ENCODE measurements at places on chromosomes 1 and 21. TPM values are rescaled to one million over a fixed set of nuclear protein-coding genes. Genes with fewer than 3 reads are reported as not detected.

DNA sequence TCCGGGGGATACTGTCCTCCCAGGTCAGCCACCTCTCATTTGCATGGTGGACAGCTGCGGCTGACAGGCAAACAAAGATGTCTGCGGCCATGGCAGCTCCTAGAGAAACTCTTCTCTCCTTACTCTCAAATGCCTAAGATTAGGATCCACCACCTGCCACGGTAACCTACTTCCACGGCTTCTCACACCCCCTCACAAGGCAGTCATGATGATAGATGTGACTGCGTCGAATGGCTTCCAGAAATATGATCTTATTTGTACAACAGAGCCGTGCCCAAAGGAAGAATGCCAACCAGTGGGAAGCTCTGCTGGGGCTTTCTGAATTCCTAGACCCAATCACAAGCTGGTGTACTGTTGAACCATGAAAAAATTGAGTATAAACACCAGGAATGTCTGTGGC is 73.4 kb downstream of the BACE2 start:
- H3K27ac ChIP-seq, result no peak overlapping the region
- no peak overlapping the region for H3K4me3 ChIP-seq
- DNase-seq, result no peak
- no peaks in the 10 kb centered on the region for H3K27me3 ChIP-seq
- no peaks in the 10 kb centered on the region for H3K36me3 ChIP-seq
- H3K4me1 ChIP-seq, result no peaks in the 10 kb centered on the region

The SELENBP1 gene
- total RNA-seq, result not detected

GRCh38 chr1:112544011-112544688 is 35.4 kb downstream of the WNT2B start:
- no peaks in the 10 kb centered on the region for H3K27me3 ChIP-seq
- H3K36me3 ChIP-seq, result no peaks in the 10 kb centered on the region
- H3K27ac ChIP-seq, result no peak overlapping the region
- H3K4me1 ChIP-seq, result no peaks in the 10 kb centered on the region

The ESRRG gene
- not detected for total RNA-seq

The PTGS2 gene
- not detected for total RNA-seq

DNA sequence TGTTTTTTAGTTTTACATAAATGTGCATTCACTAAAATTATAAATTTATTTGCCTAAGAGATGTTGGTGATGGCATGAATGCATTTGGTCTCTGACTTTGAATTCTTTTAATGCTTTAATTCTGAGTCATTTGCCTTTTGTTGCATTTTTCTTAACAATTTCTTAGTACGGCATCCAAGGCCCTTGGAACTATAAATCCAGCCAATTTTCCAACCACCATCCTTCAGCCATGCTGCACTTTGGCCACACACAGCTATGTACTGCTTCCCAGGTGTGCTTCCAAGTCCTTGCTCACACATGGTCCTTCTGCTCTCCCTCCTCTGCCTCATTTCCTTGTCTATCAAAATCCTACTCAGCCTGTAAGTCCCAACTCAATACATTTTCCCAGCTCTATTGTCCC is 161.0 kb downstream of the DHRS3 start:
- peaks cover 63% of the 10 kb centered on the region for H3K4me1 ChIP-seq
- H3K36me3 ChIP-seq, result peaks cover 34% of the 10 kb centered on the region
- H3K27ac ChIP-seq, result no peak overlapping the region
- DNase-seq, result no peak
- no peaks in the 10 kb centered on the region for H3K27me3 ChIP-seq
- no peak overlapping the region for H3K4me3 ChIP-seq

- no peak overlapping the region for H3K27ac ChIP-seq
- H3K36me3 ChIP-seq, result no peaks in the 10 kb centered on the region
- peaks cover 79% of the 10 kb centered on the region for H3K27me3 ChIP-seq
- H3K4me3 ChIP-seq, result no peak overlapping the region
- no peak for DNase-seq
Measured at GRCh38 chr1:3708791-3709190, 43.5 kb upstream of the CCDC27 start.

GRCh38 chr1:110780600-110781484 is 92.1 kb upstream of the CD53 start:
- peak; percentile 54 for DNase-seq
- peaks cover 38% of the 10 kb centered on the region for H3K4me1 ChIP-seq
- H3K36me3 ChIP-seq, result no peaks in the 10 kb centered on the region
- H3K27ac ChIP-seq, result no peak overlapping the region
- no peak overlapping the region for H3K4me3 ChIP-seq

The RIIAD1 gene
- not detected for total RNA-seq

DNA sequence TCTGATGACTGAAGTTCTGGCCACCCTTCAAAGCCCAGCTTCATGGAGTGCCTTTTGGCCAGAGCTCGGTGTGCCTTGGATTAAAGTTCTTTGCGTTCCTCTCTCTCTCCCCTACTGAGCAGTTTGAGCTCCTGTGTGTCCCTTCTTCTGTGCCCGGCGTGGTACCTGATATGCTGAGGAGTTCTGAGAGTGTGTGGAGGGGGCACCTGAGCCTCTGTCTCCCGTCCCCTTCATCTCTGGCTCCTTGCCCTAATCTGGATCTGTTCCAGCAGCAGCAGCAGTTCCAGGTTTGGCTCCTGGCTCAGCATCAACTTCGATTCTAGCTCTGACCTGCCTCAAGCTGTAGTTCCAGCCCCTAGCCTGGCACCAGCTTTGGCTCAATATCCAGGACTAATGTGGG is 25.1 kb upstream of the MYCL start:
- H3K4me1 ChIP-seq, result no peaks in the 10 kb centered on the region
- H3K27ac ChIP-seq, result no peak overlapping the region
- H3K4me3 ChIP-seq, result no peak overlapping the region
- no peak for DNase-seq
- H3K36me3 ChIP-seq, result no peaks in the 10 kb centered on the region

- H3K36me3 ChIP-seq, result peaks cover 2% of the 10 kb centered on the region
- peaks cover 14% of the 10 kb centered on the region for H3K4me1 ChIP-seq
- no peaks in the 10 kb centered on the region for H3K27me3 ChIP-seq
- no peak overlapping the region for H3K4me3 ChIP-seq
Measured at GRCh38 chr1:25818569-25818968, 1.2 kb upstream of the MTFR1L start.

DNA sequence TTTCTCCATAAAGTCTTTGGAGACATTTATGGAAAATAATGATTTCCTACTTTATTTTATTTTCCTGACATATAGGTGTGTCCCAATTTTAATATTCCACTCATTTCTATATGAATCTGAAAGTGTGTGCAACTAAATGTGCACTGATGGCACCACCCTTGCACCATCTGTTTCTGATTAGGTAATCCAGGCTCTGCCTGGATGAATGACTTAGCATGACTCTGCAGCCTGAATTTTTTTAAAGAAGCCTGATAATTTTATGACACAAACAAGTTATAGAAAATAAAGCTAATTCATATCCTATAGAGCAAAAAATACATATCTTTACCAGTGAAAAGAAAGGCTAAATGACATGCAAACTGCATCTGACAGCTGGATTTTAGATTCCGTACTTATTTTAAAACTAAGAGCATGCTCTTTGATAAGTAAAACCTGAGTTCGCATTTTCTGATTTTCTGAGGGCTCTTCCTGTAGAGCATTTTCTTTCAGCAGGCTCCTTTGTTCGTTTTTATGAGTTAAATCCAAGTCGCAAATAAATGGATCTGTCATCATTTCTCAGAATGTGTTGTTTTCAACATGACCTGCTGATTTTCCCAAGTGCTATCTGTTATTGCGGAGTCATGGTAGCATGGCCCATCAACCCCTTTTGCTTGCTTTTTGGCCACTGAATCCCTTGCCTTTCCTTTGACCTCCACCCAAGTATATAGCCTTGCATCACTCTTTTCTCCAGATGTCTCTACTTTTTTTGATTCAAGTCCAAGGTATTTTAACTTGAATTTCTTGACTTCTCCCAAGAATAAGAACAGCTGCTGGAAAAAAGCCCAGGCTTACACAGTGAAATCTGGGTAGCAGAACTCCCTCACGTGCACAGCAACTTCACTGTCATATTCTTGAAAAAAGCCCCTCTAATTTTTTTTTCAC is 52.8 kb upstream of the LYPLAL1 start:
- H3K27me3 ChIP-seq, result no peaks in the 10 kb centered on the region
- no peak overlapping the region for H3K4me3 ChIP-seq
- H3K4me1 ChIP-seq, result no peaks in the 10 kb centered on the region
- no peak for DNase-seq

DNA sequence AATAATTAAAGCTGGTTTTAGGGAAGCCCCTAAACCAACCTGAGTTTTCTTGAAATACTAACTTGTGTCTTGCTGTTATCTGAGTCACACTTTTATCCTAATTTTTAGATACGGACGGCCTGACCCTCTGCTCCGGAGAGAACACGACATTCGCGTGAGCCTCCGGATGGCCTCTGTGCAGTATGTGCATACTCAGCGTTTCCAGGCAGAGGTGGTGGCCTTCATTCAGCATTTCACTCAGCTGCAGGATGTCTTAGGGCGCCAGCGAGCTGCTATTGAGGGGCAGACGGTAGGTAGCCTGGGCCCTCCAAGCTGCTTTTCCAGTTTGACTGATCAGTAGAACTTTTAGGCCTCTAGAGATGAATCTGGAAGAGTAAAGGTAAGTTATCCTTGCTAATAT is 63.6 kb downstream of the VPS13D start:
- no peak overlapping the region for H3K4me3 ChIP-seq
- DNase-seq, result no peak
- H3K4me1 ChIP-seq, result no peaks in the 10 kb centered on the region
- H3K27ac ChIP-seq, result no peak overlapping the region
- H3K27me3 ChIP-seq, result no peaks in the 10 kb centered on the region

DNA sequence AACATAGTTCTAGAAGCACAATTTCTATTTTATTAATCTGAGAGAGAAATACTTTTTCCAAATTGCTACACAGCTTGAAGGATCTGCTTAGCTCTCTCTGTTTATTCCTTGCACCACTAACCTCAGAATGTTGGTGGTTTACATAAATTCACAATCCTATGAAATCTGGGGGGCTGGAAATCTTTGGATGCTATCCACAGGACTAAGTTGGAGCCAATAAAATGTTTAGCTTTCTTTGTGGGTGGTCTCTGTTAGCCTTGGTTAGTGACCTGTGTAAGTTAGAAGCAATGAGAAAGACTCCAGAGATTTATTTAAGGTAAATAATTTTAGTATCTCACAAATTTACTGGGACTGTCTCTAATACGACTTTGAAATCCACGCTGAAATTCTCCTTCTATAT is 418.1 kb downstream of the ADGRL2 start:
- H3K36me3 ChIP-seq, result no peaks in the 10 kb centered on the region
- no peak overlapping the region for H3K27ac ChIP-seq
- no peaks in the 10 kb centered on the region for H3K27me3 ChIP-seq
- no peak overlapping the region for H3K4me3 ChIP-seq

DNA sequence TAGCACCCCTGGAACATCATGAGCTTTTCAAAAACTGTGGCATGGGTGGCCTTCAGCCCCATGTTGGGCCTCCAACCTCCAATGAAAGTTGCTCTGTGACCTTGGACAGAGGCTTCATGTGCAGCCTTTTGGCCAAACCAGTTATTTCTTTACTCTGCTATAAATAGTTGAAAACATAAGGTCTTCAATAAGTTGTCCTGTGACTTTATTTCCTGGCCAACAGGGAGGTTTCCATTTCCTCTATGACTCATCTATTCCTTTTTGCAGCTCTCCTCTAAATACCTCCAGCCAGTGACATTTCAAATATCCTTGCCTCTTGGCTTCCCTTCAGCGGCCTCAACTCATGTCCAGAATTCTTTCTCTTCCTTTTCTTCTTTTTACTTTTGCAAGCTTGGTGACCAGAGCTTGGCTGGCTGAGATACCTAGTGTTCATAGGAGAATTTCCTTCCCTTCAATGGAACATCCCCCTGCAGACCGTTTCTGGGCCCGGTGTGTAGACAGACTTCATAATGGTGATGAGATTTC is 22.7 kb upstream of the TRIM67 start:
- no peak overlapping the region for H3K27ac ChIP-seq
- H3K4me3 ChIP-seq, result no peak overlapping the region
- DNase-seq, result no peak
- no peaks in the 10 kb centered on the region for H3K36me3 ChIP-seq
- peaks cover 17% of the 10 kb centered on the region for H3K27me3 ChIP-seq
- H3K4me1 ChIP-seq, result no peaks in the 10 kb centered on the region

GRCh38 chr1:188825471-188825870 is 1652.2 kb downstream of the BRINP3 start:
- H3K36me3 ChIP-seq, result no peaks in the 10 kb centered on the region
- no peaks in the 10 kb centered on the region for H3K4me1 ChIP-seq
- no peak overlapping the region for H3K27ac ChIP-seq
- no peak overlapping the region for H3K4me3 ChIP-seq
- H3K27me3 ChIP-seq, result no peaks in the 10 kb centered on the region

The LRRC38 gene
- total RNA-seq, result 0.13 TPM

The RBM8A gene
- 130 TPM for total RNA-seq

DNA sequence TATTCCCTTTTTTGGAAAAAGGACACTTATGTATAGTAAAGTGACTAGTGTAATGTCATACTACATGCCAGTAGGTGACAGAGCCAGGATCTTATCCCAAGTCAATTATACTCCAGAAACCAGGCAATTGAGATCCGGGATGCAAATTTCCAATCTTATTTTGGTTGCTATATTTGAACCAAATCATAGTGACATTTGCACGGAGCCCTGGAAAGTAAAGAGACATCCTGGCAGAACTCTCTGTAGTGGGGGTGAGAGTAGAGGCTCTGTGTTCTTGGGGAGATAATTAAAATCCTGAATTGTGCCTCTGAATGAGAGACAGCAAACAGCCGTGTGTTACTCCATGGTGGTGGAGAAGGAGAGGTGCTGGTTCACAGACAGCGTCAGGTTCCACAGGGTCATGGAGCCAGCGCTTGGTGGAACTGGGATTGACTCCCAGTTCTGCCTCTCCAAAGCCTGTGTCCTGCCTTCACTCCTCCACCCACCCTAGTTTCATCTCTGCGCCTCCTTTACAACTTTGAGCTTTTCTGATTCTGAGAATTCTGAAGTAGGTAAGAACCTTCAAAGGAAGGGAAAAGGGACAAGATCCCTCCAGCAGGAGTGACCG is 432.3 kb downstream of the PTPRU start:
- no peak overlapping the region for H3K27ac ChIP-seq
- no peak for DNase-seq
- no peaks in the 10 kb centered on the region for H3K4me1 ChIP-seq
- no peaks in the 10 kb centered on the region for H3K36me3 ChIP-seq
- no peak overlapping the region for H3K4me3 ChIP-seq
- H3K27me3 ChIP-seq, result peaks cover 17% of the 10 kb centered on the region

The CELA2A gene
- total RNA-seq, result not detected

DNA sequence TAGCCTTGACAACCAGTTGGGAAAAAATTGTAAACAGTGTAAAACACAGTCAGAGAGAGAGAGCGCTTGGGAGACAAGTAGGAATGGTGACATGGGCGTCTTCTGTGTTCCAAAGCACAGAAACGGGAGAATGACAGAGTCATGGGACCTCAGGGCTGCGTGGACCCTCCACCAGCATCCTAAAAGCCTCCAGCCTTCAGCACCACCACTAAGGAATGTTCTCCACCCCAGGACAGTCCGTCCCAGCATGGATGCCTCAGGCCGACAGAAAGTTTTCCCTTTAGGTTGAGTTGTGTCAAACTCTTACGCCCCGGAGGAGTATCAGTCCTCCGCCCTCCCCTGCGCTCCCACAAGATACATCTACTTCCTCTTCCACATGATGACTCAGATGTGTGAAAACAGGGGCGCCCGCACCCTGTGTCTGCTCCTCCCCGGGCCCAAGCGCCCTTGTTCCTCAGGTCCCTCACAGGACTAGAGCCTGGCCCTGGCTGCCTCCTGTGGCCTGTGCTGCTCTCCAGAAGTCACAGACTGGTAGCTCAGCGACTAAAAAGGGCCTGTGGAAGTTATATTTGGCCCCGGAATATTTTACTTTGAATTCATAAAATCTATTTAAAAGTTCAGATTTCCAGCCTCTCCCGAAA is 63.9 kb upstream of the EFHD2 start:
- H3K27ac ChIP-seq, result peak overlapping the region; percentile 84
- H3K4me3 ChIP-seq, result peak overlapping the region; percentile 21
- H3K27me3 ChIP-seq, result no peaks in the 10 kb centered on the region
- DNase-seq, result peak; percentile 62
- H3K4me1 ChIP-seq, result peaks cover 76% of the 10 kb centered on the region
- H3K36me3 ChIP-seq, result no peaks in the 10 kb centered on the region

The USH2A gene
- total RNA-seq, result not detected

The TADA1 gene
- 12.8 TPM for total RNA-seq
